NCI-H2081 (cell line): ENCODE measurements at places on chromosomes 4 and X.

DNA sequence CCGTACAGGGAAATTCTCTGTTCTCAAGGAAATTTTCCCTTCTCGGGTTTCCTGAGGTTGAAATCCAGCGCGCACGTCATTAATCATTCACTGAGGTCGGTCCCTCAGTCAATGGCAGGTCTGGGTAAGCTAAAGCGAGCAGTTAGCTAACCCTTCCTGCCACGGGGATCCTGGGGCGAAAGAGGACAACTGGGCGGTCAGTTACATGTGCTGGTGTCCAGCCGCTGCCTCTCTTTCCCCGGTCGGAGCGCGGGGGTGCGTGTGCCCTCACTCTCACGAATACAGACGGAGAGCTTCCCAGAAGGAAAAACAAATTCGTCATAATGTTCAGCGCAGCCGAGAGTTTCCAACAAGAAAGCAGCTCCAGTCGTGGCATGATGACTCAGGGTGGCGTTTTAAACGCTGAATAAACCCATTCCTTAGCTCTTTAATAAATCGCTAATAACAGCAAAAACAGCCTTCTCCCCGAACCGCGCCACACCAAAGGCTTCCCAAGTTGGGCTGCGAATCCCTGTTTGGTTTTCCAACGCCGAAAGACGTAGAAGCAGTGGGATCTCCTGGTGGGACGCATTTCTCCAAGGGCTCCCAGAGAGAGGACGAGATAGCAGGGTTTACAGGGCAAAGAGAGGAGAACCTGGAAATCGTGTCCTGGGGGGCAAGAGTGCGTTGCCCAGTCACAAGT lies 752 bp upstream of the FGF5 start:
- DNase-seq: peak; percentile 42

DNA sequence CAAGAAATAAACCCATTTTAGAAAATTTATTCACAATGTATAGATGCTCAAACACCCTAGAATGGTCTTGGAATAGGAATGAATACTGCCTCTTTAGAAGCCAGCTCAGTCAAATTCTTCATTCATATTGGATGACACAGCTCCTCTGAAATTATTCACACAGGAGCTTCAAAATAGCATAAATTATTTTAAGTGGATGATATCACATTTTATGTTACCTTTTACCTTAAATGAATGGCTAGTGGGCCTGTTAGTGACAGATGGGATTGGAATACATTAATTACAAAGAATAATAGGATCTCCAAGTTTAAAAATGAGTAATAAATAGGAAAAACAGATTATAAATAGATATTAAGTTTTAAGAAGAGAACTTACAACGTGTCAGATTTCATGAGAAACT lies 184.4 kb downstream of the GABRB1 start:
- DNase-seq: no peak

DNA sequence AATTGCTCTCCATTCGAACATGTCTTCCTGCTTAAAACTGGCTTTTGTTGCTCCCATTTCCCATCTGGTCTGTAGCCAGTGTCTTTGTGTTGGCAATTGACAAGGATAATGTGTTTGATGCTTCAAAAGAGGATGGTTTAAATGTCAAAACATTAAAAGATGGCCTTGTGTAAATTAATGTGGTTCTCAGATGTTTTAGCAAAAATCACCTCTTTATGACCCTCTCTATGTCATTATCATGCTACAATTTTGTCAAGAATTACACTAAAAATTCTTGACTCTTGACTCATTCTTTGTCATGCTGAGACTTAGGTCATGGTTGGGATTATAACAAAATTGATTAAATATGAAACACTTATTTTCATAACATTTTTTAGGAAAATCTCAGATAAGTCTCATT lies 47.4 kb downstream of the TMEM131L start:
- DNase-seq: no peak

GRCh38 chr4:138567696-138568095 lies 325.5 kb upstream of the SLC7A11 start:
- no peak for DNase-seq

GRCh38 chr4:147012059-147012707 lies 66.5 kb upstream of the TTC29 start:
- no peak for DNase-seq

GRCh38 chr4:159871141-159871540 lies 768.3 kb downstream of the RAPGEF2 start:
- DNase-seq: no peak

DNA sequence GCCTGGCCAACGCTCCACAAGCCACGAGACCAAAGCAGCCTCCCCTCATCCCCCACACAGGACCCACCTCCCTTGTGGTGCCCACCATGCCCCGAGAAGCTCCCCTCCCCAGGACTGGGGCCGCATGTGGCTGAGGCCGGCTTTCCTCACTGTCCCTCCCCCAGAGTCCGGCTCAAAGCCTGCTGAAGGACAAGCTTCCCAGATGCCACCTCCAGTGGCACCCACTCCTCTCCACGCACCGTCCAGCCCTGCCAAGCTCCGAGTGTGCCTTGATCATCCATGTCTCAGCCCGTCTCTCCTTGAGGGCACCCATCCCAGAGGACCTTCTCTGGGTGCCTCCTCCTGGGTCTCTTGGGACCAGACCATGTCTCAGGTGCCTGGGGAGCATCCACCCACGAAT lies 58.8 kb upstream of the MXD4 start:
- DNase-seq: no peak

GRCh38 chr4:142840516-142841123 lies 5.5 kb downstream of the INPP4B start:
- no peak for DNase-seq

DNA sequence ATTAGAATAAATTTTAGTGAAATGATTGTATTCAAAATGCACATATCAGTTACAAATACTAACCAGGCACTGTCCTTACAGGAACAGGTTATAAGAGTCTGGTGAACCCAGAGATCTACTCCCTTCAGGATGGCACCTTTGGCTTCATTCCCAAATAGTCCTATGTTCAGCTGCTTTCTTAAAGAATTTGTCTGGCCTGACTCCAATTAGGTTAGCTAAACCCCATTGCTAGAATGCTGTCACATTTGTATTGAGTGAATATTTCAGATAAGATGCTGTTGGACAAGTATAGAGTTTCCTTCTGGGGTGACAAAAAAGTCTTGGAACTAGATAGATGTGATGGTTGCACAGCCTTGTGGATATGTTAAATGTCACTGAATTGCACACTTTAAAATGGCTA lies 69.4 kb downstream of the EFHC2 start:
- no peak for DNase-seq

- DNase-seq: no peak
These were observed 416.7 kb downstream of the ZIC3 start for GRCh38 chrX:137982472-137983172.

DNA sequence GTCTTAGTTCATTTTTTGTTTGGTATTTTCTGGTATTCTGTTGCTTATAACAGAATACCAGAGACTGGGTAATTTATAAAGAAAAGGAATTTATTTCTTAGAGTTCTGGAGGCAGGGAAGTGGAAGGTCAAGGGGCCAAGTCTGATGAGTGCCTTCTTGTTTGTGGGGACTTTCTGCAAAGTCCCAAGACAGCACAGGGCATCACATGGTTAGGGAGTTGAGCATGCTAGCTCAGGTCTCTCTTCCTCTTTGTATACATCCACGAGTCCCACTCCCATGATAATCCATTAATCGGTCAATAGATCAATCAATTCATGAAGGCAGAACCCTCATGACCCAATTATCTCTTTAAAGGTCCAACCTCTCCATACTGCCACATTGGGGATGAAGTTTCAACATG lies 31.1 kb downstream of the IL13RA1 start:
- DNase-seq: no peak

- no peak for DNase-seq
These were observed 174.4 kb downstream of the TSPAN5 start for GRCh38 chr4:98484031-98484430.

- DNase-seq: no peak
These were observed 1.9 kb downstream of the SMAD1 start for GRCh38 chr4:145483514-145483913.

GRCh38 chrX:129779747-129780146 lies at the start of gene SASH3:
Gene SASH3, plus strand, starts transcription at chrX:129779949. Its CDS starts 149 bp downstream, at chrX:129780098.
- DNase-seq: no peak

DNA sequence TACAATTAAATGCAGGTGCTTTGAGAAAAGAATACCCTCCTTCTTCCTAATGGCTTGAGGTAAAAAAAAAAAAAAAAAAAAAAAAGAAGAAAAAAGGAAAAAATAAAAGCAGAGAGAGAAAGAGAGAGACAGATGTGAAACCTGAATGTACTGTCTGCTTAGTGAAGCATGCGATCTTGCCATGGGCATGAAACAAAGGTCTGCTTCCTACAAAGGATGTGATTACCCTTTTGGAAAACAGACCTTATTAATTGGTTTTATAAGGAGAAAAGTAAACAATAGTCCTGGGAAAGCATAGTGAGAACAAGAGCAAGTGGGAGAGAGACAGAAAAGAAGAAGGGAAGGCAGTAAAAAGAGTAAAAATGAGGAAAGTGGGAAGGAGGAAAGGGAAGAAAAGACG lies 526.1 kb upstream of the PABPC4L start:
- no peak for DNase-seq

- DNase-seq: peak; percentile 30
These were observed 86.0 kb upstream of the NMU start for GRCh38 chr4:55722132-55722531.

GRCh38 chrX:23727206-23727605 lies 15.9 kb downstream of the ACOT9 start:
- no peak for DNase-seq

DNA sequence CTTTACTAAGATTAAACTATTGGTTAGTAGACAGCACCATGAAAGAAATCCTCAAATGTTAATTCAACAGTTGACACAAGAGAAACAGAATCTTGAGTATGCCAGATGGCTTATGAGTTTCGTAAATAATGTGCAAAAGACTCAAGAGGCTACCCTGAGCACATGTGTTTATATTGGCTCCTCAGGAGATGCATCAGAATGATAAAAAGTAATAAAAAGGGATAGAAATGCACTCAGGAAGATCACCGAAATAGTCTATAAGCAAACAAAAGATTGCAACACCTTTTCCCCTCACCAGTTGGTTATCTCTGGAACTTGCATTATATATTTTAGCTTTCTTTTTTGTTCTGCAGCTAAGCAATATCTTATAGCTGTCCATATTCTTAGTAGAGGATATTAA lies 84.4 kb downstream of the SCFD2 start:
- no peak for DNase-seq

- no peak for DNase-seq
These were observed 243.6 kb upstream of the DKK2 start for GRCh38 chr4:107279733-107280132.
